ENCODE measurements at places on chromosomes 7 and 10.

DNA sequence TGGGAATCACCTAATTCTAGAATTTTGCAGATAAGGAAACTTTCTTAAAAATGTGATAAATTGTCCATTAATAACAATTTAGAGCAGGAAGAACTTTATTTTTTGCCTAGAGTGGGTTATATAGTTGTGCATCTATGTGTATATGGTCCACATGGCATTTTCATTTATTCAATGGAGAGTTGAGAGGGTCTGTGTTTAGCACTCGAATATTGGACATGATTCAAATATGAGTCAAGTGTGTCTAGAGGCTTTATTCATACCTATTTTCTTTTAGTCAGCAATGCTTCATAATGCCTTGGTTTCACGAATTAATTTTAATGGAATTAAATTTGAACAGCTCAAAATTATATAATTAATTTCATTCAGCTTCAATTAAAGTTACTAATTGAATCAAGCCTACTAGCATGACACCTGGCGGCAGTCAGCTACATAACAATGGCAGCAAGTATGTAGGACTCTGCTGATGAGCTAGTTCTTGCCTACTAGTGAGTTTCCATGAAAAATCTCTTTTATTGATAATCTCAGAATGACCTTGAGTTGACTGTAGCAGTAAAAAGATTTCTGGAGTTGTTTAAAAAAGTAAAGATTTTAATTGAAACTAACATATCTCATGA lies 17.7 kb downstream of the MDFIC start:
- DNase-seq, result no peak

DNA sequence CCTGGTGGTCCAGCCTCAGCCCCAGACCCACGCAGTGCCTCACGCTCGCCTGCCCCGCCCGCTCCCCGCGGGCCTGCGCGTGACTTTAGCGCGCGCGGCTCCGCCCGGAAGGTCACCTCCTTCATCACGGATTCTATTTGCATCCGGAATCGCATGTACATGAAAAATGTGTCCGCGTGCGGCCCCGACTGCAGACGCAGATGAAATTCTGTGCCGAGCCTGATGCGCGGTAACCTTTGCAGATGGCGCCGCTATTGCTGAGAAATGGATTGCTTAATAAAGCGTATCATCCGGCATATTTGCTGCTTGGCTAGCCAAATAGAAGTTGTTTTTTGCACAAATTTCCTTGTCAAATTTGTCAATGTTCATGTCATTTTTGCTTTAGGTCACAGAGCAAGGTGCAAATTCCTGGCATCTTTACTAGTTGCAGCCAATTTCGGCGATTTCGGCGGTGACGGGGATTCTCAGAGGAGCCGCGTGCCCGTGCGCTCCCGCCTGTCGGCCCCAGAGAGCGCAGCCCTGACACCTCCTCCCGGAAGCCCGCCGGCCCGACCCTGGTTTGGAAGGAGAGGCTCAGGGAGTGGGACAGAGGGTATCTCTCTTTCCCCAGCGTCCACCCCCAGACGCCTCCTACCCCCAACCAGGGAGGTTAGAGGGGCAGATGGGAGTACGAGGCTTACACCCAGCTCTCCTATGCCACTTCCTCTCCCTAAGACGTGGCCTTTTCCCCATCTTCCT lies 85.9 kb upstream of the PAX2 start:
- DNase-seq, result no peak

DNA sequence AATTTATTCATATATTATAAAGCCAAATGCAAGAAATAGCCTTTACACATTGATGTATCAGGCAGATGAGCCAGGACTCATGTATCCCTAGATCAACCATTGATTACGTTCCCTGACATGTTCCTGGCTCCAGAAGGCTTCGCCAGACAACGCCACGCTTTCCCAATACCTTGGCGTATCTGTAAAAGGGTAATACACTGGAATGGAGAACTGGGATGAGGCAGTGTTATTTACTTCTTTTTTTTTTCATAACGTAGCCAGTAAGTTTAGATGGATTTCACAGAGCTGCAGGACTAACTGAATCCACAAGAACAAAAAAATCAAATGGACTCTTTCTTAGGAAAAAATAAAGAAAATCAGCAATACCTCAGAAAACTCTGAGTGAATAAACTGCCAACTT lies 588.1 kb upstream of the SEMA3D start:
- DNase-seq, result no peak

DNA sequence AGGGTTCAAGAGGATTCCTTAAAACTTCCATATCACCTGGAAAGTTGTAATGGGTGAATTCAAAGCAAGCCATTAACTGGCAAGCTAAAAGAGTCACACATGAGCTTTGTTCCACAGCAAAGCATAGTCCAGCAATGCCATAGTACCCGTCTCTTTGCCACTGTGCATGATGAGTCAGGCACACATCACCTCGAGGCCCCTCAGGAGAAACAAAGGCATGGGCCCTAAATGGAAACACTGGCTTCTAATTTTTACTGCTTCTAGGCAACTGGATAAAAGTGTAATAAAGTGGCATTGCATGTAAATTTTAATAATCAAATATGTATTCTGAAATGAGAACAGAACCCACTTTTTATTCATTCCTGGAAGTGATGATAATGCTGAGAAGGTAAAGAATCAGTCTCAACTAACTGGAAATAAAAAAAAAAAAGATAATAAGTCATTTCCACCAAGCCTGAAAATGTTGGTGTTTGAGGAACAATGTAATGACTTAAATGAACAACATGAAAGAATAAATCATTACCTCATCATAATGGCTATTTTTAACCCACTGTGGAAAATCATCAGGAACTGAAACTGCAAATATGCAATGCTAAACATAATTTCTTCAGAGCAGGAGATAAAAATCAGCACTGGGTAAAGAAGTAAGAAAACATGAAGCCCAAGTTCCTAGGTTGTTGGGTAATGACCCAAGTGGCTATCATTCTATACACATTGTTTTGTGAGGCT lies 104.9 kb downstream of the CDK6 start:
- no peak for DNase-seq

DNA sequence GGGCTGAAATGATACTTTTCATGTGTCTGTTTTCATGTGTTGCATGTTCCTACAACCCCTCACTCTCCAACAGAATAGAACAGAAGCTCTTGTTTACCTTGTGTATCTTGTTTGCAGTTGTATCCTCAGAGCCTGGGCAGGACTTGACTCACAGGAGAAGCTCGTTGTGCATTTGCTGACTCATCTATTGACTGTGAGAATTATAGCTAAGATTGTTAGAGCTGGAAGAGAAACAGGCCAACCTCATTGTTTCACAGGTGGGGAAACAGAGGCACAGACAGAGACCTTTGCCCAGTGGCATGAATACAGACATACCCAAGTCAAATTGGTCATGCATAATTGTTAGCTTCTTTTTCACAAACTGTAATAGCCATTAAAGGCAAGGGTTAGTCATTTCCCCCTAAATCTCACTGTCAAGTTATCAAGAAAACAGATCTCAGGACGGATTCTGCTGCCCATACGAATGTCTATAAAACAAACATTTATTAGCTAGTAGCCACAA lies 4.6 kb upstream of the TSPAN15 start:
- no peak for DNase-seq

DNA sequence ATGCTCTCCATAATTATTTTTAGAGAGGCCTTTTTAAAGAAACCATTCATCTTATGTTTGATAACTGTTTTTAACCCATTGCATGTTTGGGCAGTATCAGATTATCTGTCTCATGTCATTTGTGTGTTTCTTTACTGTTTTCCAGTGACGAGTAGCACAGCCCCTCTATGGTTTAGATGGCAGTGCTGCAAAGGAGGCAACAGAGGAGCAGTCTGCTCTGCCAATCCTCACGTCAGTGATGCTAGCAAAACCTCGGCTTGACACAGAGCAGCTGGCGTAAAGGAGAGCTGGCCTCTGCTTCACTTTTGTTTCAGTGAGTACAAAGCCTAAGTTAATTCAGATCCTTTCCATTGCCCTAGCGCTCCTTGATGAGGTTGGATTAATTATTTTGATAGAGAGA lies 80.4 kb upstream of the GARIN1A start:
- DNase-seq, result no peak

- DNase-seq, result no peak
Observed at GRCh38 chr10:88293073-88293472, 290.0 kb downstream of the RNLS start.

- no peak for DNase-seq
Observed at GRCh38 chr7:92260248-92260781, 14.5 kb downstream of the ANKIB1 start.

- peak; percentile 34 for DNase-seq
Observed at GRCh38 chr7:108452707-108453106, 3.5 kb downstream of the NRCAM start.

GRCh38 chr7:130490888-130491804 lies 739 bp upstream of the MEST start:
- no peak for DNase-seq

DNA sequence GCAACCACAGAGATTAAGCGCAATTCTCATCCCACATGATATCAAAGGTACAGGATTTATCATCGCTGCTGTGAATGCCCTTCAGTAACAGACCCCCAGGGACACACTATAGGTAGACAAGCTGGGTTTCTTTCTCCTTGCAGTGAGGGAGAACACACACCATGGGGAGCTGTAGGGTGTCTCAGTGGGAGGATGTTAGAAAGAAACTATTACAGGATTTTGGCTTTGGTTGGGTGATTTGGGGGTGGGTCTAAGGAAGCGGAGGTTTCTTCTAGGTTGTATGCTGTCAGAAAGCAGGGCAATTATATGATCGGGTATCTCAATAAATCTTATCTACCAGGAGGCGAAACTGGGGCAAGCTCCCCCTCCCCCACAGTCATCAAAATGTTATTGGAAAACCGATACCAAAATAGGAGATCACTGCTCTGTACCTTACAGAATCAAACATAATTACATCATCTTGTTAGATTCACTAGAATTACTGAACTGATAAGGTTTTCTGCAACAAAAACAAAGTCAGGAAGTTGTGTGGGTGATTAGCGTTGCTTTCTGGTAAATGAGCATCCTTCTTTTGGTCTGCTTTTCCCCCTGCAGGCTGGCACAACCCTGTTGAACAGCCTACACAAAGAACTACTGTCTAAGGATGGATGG lies 209.7 kb downstream of the TEX36 start:
- peak; percentile 13 for DNase-seq

- DNase-seq, result no peak
Observed at GRCh38 chr7:158023157-158023556, 564.5 kb downstream of the PTPRN2 start.
